ENCODE measurements at places on chromosomes 4 and X.

DNA sequence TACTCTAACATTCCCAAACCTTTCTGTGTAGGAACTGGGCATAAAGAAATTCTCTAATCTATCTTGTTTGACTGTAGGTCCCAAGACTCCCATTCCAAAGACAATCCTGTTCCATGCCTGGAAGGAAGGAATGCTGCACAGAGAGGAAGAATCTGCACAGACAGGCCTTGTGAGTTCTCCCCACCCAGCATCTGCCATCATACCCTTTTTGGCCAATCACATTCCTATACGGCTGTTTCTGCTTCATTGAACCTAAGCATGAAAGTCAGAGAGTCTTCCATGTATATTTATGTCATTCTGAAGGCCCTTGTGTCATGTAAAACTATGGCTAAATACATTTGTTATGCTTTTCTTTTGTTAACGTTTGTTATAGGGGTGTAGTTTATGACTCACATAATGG is 667.7 kb upstream of the IGFBP7 start:
- no peak for DNase-seq

- no peak for DNase-seq
Observed at GRCh38 chr4:140448830-140449229, 21.4 kb upstream of the CLGN start.

- DNase-seq: no peak
Observed at GRCh38 chrX:38126179-38126578, 94.5 kb downstream of the SRPX start.

GRCh38 chrX:2162695-2163094 is 338.1 kb downstream of the DHRSX start:
- DNase-seq: no peak

DNA sequence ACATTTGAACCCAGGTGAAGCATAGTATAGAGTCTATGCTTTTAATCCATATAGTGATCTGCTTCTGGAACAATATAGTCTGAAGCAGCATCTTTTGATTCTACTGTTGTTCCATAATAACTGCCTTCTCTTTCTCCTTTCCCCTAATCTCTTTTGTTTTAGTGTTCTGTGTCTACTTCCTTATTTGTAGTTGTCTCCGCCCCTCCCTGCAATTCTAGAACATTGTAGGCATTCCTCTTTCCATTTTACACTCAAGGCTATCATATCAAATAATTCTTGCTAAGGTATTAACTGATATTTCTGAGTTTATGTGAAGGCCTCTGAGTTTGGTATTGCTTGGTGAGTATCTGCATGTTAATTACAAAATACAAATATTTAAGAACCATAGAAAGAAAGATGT is 11.6 kb downstream of the BLTP1 start:
- DNase-seq: no peak

GRCh38 chr4:96162636-96163035 is 322.7 kb downstream of the PDHA2 start:
- DNase-seq: peak; percentile 90

DNA sequence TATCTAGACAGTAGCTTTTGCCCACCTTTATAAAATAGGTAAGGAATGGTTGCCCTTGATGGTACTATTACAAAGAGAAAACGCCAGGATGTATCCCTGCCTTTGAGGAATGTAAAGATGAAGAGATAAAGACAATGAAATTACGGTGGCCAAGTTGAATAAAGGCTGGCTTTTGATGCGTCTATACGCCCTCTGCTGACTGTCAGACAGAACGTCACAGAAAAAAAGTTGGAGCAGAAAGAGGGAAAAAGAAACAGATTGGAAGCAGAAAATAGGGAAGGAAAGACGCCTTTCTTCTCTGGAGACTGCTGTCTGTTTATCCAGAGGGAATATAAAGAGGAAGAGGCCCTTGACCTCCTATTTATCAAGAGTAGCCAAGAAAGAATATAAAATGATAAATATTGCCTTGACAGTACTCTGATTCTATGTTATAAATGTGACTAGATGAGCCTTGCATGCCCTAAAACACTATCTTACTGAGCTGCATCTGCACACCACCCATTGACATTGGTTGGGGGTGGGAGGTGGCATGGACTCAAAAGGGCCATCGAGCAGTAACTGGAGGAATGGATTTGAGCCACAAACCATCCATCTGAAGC is 30.6 kb downstream of the PCDH19 start:
- DNase-seq: peak; percentile 44

GRCh38 chr4:40845154-40845835 is 95.5 kb downstream of the NSUN7 start:
- peak; percentile 22 for DNase-seq

GRCh38 chr4:4217113-4217512 is 9.6 kb downstream of the OTOP1 start:
- DNase-seq: no peak

GRCh38 chr4:46270986-46271596 is 118.8 kb downstream of the GABRA2 start:
- DNase-seq: peak; percentile 9

DNA sequence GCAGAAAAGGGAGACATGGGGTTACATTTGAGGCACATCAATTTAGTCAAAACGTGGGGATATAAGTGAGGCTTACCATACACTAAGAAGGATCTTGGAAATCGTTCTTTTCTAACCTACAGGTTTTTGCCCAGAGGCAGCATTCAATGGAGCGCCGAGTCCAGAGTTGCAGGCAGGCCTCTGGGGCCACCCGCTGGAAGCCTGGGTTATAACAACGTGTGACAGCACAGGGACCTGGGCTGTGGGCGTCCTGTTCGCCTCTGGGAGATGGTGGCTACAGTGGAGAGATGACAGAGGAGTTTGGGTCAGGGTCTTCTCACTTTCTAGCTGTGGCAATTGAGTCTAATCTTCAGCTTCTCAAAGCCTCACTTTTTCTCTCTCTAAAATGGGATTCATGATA is 53.9 kb downstream of the ENPP6 start:
- DNase-seq: peak; percentile 44

DNA sequence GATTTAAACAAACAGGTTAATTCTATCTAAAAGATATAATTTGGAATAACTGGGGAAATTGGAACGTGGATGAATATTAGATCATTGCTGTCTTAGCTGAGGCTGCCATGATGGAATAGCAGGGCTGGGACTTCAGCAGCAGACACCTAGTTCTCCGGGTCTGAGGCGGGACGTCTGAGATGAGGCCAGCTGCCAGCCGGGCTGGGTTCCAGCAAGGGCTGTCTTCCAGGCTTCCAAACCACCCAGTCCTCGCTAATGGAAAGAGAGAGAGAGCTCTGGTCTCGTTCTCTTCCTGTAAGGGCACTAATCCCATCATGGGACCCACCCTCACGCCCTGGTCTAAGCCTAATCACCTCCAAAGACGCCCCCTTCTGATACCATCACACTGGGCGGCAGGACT is 85.7 kb downstream of the ADRA2C start:
- DNase-seq: no peak

DNA sequence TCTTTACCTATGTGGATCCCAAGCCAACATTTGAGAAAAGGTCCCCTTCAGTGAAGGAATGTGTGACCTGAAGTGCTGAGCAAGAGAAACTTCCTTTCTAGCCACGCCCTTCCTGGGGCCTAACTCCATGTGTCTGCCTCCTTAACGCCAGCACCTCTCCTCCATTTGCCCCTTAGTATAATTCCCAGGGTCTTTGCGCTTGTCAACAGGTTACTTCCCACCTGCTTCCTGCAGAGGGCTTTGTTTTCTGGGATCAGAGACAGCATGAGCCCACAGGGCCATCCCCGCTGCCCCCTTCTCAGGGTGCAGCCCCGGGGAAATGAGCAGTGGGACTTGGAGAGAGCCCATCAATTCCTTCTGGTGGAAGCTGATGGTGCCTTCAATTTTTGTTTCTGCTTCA is 45.9 kb upstream of the DRD5 start:
- no peak for DNase-seq

- DNase-seq: peak; percentile 14
Observed at GRCh38 chr4:93334003-93334402, 494.6 kb upstream of the ATOH1 start.

DNA sequence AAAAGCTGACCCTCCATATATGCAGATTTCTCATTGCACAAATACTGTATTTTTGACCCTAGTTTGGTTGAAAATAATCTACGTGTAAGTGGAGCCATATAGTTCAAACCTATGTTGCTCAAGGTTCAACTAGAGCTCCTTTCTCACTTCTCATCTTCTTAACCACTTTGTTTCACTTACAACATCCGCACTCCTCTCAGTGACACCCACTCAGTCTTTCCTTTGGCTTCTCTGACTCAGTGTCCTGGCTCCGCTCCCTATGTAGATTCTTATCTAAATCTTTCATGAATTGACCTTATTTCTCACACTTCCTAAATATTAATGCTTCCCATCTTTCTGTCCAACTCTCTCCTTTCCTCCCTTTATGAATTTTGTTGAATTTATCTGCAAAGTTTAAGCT is 32.9 kb upstream of the DKK2 start:
- DNase-seq: peak; percentile 58

DNA sequence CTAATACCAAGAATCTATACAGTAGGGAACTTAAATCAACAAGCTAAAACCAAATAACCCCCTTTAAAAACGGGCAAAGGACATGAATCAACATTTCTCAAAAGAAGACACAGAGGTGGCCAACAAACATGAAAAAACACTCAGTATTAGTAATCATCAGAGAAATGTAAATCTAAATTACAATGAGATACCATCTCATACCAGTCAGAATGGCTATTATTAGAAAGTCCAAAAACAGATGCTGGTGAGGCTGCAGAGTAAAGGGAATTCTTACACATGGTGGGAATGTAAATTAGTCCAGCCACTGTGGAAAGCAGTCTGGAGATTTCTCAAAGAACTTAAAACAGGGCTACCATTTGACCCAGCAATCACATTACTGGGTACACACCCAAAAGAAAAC is 167.8 kb downstream of the PACRGL start:
- no peak for DNase-seq

DNA sequence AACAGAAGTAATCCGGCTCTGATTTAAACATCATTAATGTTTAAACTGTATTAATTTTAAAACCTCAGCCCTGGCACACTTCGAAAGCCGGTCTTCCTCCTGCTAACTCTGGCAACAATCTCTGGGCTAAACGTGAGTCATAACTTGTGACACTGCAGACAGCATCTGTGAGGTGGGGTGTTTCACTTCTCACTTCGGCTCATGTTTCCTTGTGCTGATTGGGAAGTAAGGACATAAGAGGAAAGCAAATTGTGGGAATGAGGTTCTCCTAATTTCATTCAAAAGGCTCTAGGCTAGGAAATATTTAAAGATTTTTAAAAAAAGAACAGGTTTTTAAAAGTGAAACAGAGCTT is 139.9 kb upstream of the USP9X start:
- DNase-seq: peak; percentile 70

DNA sequence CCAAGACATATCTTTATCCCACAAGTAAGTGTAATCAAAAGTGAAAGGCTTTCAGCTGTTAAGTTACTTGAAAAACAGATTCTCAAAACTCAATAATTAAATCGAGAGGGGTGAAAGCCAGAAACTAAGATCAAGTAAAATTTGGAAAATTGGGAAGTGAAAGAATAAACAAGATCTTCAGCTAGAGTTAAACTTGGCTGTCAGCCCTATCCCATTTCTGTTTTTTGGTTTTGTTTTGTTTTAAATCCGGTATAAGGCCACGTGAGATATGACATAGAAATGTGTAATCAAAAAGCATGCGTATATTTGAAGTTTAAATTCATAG is 856.8 kb downstream of the STIM2 start:
- DNase-seq: no peak

- no peak for DNase-seq
Observed at GRCh38 chrX:17654116-17654515, 83.2 kb upstream of the SCML1 start.

DNA sequence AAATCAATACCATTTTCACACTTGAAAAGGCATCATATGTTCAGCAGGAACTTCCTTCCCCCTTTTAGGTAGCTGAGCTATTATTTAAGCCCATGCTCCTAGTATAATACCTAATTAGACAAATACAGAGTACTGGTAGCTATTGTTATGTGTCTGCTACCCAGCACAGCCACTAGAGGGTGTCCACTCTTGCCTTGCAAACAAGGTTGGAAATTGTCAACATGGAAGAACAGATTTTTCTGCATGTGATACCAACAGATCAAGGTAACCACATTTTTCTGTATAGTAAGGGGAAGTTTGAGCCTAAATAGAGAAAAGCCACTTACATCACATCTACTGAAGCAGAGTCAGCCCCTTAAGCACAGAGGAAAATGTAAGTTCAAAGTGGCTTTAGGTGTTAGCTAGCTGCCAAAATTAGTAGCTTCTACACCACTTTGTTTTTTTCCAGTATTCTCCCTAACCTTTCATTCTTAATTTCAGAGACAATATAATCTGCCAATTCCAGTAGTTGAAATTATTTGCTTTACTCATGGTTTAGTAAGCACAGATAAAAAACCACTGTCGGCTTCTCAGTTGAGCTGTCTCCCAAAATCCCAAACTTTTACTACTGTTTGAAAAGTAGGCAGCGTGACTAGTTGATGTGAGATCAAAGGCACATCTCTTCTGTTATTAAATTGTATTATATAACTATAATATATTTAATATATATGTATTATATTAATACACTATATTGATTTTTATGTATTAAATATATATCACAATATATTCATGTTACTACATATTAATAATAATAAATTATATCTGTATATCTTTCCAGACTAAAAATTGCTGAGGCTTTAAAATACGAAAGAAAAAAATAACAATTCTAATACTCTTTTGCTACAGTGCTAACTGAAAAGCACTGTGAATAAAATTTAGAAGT is 38.2 kb downstream of the EDNRA start:
- peak; percentile 72 for DNase-seq

GRCh38 chr4:172630280-172630679 is 538.3 kb upstream of the GALNT7 start:
- DNase-seq: no peak

GRCh38 chr4:107131295-107131694 is 95.2 kb upstream of the DKK2 start:
- DNase-seq: peak; percentile 60

DNA sequence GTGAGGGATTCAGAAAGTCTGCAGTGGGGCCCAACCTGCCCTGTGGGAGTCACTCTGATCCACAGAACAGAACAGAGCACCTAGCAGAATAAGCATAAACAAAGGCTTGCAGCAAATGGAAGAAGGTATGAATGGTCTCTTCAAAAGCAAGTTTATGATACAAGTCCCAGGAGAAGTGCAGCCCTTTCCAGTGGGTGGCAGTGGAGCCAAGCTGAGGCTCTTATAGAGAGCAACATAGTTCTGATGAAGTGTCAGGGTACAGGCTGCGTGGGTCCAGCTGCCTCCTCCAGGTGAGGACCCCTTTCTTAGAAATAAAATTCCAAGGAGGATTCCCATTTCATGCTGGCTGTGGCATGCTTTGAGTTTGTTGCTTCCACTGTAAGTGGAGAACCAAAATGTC is 88.8 kb upstream of the PAK3 start:
- DNase-seq: no peak

- DNase-seq: no peak
Observed at GRCh38 chrX:125769628-125770027, 396.5 kb downstream of the DCAF12L2 start.

- no peak for DNase-seq
Observed at GRCh38 chr4:6472387-6473263, at the start of gene PPP2R2C. Gene PPP2R2C, minus strand, starts transcription at chr4:6472614. Its CDS starts 385 bp downstream, at chr4:6472229.

DNA sequence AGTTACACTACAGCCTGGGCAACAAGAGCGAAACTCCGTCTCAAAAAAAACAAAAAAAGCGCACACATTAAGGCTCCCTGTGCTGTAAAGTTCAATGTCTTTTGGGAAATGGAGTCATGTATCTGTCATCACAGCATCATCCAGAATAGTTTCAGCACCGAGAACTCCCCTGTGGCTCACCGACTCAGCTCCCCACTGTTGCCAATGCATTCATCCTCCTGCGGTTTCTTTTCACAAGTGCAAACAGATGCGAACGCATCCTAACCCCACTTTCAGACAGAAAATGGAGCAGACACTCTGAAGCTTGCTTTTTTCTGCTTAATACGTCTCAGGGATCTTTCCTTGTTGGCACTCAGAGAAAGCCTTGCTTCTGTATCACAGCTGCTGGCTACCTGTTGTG is 13.8 kb upstream of the SH3TC1 start:
- DNase-seq: peak; percentile 95
